Fibroblast of skin of abdomen (primary cell): ENCODE measurements at places on chromosomes 6 and 20.

DNA sequence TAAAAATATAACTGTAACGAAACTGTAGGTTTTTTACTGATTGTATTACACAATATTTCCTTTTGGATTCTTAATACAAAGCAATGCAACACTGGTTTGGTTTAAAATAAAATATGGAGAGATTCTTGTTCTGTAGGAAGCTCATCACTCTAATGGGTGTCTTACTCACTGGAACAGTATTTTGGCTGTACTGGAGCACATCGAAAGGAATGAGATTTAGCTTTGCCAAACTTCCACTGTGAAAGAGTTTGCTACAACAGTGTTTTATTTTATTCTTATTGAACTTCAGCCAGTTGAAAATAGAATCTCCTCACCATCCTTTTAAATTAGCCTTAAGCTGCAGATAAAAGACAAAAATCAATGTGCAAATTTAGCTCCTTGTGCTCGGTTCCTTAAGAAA lies 230.7 kb upstream of the QKI start:
- DNase-seq = peak; percentile 41

- no peak for DNase-seq
Observed at GRCh38 chr6:55469951-55470366, 109.0 kb downstream of the HMGCLL1 start.

- no peak for DNase-seq
Observed at GRCh38 chr20:49831022-49831769, 18.6 kb downstream of the SLC9A8 start.

GRCh38 chr6:26329763-26330511 lies 35.1 kb upstream of the BTN3A2 start:
- peak; percentile 63 for DNase-seq

- no peak for DNase-seq
Observed at GRCh38 chr20:62665826-62666735, 23.8 kb downstream of the SLCO4A1 start.

DNA sequence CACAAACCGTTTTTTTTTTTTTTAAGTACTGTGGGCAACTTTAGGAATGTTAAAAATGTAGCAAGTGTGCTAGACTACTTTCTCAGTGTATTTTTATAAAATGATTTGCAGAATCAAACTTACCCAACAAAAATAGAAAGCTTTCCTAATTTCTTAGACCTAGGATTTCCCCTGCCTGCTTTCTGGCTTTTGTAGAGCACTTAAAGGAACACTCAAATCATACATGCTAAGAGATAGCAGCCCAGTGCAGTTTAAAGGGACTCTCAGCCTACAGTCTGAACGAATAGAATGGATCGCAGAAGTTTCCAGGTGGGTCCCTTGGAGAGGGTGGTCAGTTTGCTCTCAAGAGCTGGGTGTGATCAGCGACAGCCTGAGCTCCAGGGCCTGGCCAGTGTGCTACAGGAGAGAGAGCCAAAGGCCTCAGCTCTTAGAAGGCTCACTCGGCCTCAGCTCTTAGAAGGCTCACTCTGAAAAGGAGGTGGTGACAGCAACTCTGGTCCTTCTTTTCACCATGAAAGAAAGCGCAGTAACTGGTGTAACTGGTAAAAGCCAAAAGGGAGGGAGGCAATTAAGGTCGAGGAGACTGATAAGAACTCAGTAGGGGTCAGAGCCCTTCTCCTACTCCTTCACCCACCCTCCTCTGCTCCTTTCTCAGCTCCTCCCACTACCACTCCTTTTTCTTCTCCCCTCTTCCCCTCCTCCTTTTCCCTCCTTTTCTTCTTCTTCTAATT lies 142.4 kb downstream of the ZFP64 start:
- peak; percentile 28 for DNase-seq

GRCh38 chr20:40464731-40465208 lies 224.3 kb downstream of the MAFB start:
- DNase-seq = no peak

- no peak for DNase-seq
Observed at GRCh38 chr6:121695329-121695728, 259.9 kb downstream of the GJA1 start.

- no peak for DNase-seq
Observed at GRCh38 chr6:124825564-124825963, 136.7 kb upstream of the RNF217 start.

DNA sequence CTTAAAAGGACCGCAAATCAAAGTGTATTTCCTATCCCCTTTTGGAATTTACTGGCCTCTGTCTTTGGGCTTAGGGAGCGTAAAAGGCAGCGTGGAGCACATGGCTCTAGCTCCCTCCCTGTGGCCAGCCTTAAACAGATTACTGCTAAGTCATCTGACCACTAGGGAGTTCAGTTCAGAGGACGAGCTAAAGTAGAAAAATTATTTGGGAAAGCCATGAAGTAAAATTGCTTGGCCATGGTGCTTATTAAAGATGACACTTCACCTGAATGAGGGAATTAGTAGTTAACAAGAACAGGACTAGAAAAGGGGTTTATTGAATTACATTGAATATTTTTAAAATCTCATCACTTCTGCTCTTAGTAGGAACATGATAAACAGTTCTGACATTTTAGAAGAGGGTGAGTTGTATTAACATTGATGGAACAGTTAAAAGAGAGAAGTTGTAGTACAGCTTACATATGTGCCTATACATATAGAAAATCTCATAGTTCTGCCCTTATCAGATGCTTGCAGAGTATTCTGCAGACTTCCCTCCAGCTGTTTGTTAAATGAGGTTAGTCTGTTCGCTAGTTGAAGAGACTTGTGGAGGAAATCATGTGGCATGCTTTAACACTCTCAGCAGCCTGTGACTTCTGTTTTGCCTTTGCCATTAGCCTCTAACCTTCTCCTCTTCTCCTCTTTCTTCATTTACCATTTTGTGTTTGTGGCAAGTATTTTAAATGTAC lies 31.2 kb upstream of the MAPK13 start:
- no peak for DNase-seq

DNA sequence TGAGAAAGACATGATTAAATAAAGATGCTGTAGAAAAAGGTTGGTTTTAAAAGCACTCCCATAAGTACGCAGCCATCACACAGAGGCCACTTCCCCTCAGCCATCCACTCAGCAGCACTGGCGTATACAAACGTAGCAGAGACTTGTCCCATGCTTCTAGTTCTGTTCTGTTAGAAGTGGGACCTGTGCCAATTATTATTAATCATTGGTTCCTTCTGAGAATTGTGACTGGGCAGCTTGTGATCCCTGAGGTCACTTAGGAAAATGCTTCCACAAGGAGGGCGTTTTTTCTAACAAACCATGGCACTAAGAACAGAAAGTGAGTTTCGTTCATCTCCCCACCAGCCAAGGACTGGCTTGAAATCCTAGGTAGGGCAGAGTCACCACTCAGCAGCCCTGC lies 53.9 kb downstream of the FAM120B start:
- no peak for DNase-seq

- DNase-seq = no peak
Observed at GRCh38 chr20:36732456-36732855, 13.4 kb downstream of the NDRG3 start.

DNA sequence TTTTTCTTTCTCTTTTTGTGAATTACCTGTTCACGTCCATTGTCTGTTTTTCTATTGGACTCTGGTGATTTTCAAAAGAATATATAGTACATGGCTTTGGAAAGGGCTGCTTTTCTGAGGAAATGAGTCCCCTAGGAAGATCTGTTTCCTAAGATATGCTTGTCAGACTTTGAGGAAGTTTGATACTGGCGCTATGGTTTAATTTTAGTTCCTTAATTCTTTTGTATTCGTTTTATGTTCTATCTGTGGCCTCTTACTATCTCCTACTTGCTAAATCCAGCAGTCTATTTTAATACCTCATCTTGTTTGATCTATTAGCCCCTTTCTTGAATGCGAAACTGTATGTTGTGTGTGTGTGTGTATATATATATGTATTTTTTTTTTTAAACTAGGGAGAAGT lies 101.9 kb downstream of the LIN28B start:
- DNase-seq = no peak

DNA sequence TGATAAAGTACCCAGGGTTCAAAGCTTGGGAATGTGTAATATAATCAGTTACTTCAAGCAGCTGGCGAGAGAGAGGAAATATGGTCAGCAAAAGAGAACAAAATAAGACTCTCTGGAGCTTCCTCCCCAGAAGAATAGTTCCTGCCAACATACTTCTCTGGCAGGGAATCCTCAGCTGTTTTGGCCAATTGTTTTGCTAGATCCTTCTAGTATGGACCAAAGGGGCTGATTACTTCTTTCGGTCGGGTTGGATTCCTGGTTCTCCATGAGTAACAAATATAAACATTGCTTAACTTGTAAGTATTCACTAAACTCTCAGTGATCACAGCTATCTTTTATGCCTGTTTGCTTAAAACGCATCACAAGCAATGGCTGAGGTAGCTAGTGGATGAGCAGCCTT lies 31.4 kb upstream of the FBXO9 start:
- peak; percentile 28 for DNase-seq

DNA sequence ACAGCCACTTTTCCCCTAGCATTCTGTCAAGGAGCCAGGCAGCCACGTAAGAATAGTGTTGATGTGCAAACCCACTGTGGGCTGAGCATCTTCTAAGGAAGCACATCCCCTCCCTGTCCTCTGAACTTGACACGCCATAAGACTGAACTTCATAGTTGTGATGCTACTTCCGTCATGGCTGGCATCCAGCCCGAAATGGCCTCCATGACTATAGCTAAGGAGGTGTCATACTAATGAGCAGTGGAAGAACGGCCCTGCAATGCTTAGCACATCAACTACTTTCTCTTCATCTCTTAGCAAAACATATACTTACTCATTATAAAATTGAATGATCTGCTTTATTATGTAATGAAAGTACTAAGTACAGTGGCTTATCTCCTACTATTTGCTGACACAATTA lies 110.2 kb downstream of the GJA10 start:
- no peak for DNase-seq

DNA sequence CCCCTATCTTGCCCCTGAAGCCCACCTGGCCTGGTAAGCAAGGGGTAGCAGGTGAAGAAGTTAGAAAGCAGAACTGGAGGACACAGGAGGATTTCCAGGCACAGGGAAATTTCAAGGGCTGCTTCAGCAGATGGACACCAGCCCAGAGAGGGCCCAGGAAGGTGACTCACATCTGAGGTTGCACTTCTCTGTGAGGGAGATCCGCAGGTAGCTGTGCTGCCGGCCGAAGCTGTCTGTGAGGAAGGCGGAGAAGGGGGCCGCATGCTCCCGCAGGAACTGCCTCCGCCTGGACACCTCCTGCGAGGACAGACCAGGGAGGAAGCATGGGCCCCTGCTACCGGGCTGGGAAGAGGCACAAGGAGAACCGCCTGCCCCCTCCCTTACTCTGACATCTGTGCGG lies 7.1 kb downstream of the MOCS1 start:
- peak; percentile 31 for DNase-seq

DNA sequence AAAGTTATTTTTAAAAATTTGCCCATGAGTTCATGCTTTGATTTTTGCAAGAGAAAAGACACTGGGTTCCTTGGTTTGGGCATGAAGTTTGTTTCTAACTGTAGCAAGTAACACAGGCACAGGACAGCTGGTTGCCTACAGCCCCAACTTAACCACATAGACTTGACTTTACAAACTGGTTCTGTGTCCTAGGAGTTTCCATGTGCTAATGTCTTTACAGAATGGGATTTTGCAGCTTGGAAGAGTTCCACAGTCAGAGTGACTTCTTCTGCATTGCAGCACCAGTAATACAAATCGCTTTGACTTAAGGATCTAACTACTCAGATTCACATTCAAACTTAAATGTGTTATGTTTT lies 44.3 kb downstream of the OR2B2 start:
- DNase-seq = peak; percentile 16

GRCh38 chr6:110682460-110682853 lies 132.8 kb downstream of the CDK19 start:
- peak; percentile 76 for DNase-seq

GRCh38 chr6:142118925-142119324 lies 13.8 kb upstream of the GJE1 start:
- DNase-seq = no peak

GRCh38 chr6:95578106-95578410 lies 723 bp downstream of the MANEA start:
- peak; percentile 7 for DNase-seq

DNA sequence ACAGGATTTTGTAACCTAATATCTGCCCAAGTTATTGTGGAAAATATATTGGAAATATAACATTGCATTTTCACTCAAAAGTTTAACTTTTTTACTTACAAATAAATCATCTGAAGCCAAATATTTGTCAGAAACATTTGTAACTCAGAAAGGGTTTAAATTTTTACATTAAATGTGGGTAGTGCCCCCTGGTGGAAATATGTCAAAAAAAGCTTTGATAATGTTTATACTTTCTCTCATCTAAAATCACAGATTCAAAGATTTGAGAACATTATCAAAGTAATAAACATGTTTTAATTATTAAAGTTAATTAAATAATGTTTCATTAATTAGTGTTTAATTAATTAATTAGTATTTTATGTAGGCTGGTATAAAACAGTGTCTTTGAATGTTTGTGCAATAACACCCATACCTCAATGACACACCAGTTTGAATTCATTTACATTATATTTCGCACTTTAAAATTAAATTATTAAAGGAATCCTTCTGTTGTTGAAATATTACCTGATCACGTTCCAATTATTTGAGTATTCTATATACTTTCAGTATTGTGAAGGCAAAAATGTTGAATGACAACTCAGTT lies 320.1 kb upstream of the FKBP1C start:
- DNase-seq = no peak

DNA sequence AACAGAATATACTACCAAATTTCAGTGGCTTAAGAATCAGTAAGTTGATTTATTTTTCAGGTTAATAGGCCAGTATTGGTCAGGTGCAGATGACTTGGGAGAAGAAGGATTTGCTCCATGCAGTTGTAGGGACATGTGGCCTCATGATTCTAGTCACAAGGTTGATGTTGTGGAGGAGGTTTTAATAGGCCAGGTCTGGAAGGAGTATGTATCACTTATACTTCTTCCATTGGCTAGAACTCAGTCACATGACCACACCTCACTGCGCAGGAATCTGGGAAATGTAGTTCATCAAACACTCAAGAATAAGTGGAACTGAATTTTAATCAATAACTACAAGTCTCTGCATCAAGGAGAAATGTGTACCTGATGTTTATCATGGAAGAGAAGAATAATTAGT lies 281.5 kb upstream of the QKI start:
- no peak for DNase-seq

DNA sequence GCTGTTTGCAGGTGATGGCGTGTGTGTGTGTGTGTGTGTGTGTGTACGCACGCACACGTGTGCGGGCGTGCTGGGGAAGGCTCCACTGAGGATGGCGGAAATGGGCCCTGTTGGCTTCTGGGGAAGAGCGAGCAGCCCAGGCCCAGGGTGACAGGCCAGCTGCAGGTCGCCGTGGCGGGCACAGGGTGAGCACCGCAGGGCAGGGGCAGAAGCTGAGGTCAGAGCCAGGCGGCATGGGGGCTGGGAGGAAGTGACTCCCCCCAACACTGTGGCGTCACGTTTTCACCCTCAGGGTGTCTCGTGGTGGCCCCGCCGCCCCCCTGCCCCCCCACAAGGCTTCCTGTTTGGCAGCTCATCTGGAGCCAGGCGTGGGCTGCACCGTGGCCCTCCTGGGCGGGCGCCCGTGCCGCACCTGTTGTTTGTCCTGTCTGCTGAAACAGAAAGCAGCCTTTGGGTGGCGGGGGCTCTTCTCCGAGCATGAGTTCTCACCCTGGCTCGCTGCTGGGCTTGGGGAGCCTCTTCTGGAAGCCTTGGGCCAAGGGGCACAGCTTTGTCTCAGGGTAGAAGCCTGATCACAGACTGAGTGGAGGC lies 7.1 kb downstream of the RBM38 start:
- DNase-seq = no peak
